ENCODE measurements at places on chromosomes 7 and 10. TPM values are rescaled to one million over a fixed set of nuclear protein-coding genes. Genes with fewer than 3 reads are reported as not detected.

- H3K4me1 ChIP-seq: peaks cover 10% of the 10 kb centered on the region
- no peak overlapping the region for H3K27ac ChIP-seq
- H3K27me3 ChIP-seq: no peaks in the 10 kb centered on the region
- H3K4me3 ChIP-seq: no peak overlapping the region
Observed at GRCh38 chr7:30429156-30429530, 49.4 kb downstream of the NOD1 start.

The ZNF518A gene
- 31.6 TPM for total RNA-seq

- no peak overlapping the region for H3K27ac ChIP-seq
- no peak for DNase-seq
- H3K36me3 ChIP-seq: no peaks in the 10 kb centered on the region
- no peaks in the 10 kb centered on the region for H3K4me1 ChIP-seq
- peaks cover 2% of the 10 kb centered on the region for H3K27me3 ChIP-seq
Observed at GRCh38 chr7:156650042-156650441, 9.5 kb downstream of the RNF32 start.

- H3K27me3 ChIP-seq: peaks cover 80% of the 10 kb centered on the region
- H3K4me3 ChIP-seq: no peak overlapping the region
- no peaks in the 10 kb centered on the region for H3K4me1 ChIP-seq
Observed at GRCh38 chr7:155484483-155485399, 26.8 kb downstream of the EN2 start.

GRCh38 chr7:97145068-97145467 is 27.6 kb downstream of the SDHAF3 start:
- H3K27ac ChIP-seq: no peak overlapping the region
- peaks cover 4% of the 10 kb centered on the region for H3K4me1 ChIP-seq
- peaks cover 22% of the 10 kb centered on the region for H3K36me3 ChIP-seq
- DNase-seq: no peak
- H3K4me3 ChIP-seq: no peak overlapping the region
- H3K27me3 ChIP-seq: no peaks in the 10 kb centered on the region

The ANLN gene
- 68.3 TPM for total RNA-seq

The INA gene
- total RNA-seq: 9.4 TPM

- no peak overlapping the region for H3K27ac ChIP-seq
- peaks cover 9% of the 10 kb centered on the region for H3K36me3 ChIP-seq
- no peak overlapping the region for H3K4me3 ChIP-seq
- DNase-seq: peak; percentile 61
- H3K4me1 ChIP-seq: no peaks in the 10 kb centered on the region
Observed at GRCh38 chr7:98206451-98207330, 4.5 kb upstream of the BHLHA15 start.

The SPDYE9 gene
- not detected for total RNA-seq

DNA sequence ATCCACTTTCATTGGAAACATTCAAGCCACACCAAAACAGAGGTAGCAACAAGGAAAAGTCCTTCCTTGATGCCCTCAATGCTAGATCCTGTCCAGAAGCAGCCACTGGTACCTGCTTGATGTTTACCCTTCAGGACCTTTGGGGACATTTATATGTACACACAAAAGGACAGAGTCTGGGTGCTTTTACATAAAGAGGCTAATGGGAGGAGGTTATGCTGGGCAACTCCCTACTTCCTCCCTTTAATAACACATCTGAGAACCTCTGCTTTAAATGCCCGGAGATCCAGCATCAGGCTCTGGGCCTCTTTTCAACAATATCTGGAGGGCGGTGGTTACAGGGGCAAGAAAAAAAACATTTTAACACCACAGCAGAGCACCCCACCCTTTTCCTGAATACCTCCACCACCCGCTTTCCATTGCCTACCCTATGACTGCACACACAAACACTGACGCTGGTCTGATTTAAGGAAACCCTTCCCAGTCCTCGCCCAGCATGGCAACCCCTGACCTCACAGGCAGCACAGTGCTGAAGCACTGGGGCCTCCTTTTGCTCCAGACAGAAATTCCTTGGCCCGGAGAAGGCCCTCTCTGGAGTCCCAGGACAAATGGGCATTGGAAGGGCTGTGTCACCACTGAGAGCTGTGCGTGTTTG is 39.3 kb upstream of the DUSP5 start:
- peaks cover 13% of the 10 kb centered on the region for H3K4me1 ChIP-seq
- no peak for DNase-seq
- H3K36me3 ChIP-seq: no peaks in the 10 kb centered on the region
- H3K4me3 ChIP-seq: no peak overlapping the region
- peak overlapping the region; percentile 32 for H3K27ac ChIP-seq
- peaks cover 5% of the 10 kb centered on the region for H3K27me3 ChIP-seq

GRCh38 chr10:81179805-81180452 is 642.2 kb downstream of the SH2D4B start:
- no peak for DNase-seq
- H3K4me3 ChIP-seq: no peak overlapping the region
- no peaks in the 10 kb centered on the region for H3K4me1 ChIP-seq
- no peak overlapping the region for H3K27ac ChIP-seq

The CDC14C gene
- total RNA-seq: not detected

Data from type B pancreatic cell (in vitro differentiated cells).